Fibroblast of villous mesenchyme (primary cell): ENCODE measurements at places on chromosomes 7 and 10.
A peak's percentile ranks its signal among the peaks of the same experiment; 100 is the strongest.

DNA sequence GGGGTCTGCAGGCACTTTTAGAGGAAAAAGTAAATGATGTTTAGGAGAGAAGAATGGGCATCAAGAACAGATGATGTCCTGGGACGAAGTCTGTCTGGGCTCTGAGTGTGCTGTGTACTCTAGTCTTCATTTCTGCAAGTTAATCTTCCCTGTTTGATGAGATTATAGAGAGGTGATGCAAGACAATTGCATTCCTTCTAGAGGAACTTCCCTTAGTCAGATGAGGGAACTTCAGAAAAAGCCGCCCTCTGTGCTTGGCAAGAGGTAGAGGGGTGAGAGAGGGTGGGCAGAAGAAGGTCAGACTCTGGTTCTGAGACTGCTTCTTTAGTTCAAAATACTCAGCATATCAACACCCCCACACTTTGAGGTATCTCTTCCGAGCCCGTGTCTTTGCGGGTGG lies 797.9 kb downstream of the LRMDA start:
- DNase-seq = no peak

- DNase-seq = no peak
Observed at GRCh38 chr10:127552446-127552845, 3.3 kb downstream of the NPS start.

GRCh38 chr10:117165538-117166417 lies 27.7 kb upstream of the VAX1 start:
- peak; percentile 32 for DNase-seq

DNA sequence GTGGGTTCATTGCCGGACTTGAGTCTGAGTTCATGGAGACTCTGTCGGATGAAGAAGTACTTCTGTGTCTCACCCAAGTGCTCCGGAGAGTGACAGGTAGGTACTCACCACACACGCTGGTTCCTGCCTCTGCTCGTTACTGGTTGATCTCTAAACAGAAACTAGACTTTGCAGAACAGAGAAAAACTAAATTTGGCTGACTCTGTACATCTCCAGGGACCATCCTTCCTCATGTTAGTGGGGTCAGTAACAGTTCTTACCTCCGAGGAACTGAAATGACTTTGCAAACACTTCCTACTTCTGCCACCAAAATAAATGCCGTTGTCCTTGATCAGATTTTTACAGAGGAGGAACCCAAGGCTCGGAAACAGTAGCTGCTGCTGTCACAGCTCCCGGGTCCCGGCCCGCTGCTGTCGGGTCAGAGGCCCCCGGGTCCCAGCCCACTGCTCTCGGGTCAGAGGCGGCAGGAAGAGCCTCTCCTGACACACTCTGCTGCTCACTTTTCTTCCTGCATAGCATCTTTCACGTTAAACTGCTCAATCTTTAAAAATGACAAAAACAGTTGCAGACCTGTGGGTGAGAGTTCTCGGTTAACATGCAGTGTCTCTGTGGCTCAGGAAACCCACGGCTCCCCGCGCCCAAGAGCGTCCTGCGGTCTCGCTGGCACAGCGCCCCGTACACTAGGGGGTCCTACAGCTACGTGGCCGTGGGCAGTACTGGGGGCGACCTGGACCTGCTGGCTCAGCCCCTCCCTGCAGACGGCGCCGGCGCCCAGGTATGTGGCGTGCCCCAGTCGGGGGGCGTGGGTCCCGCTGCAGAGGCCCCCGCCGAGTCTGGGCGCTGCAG lies 4.8 kb upstream of the MTG1 start:
- no peak for DNase-seq

- DNase-seq = no peak
Observed at GRCh38 chr10:87862679-87863052, 667 bp downstream of the KLLN start.

DNA sequence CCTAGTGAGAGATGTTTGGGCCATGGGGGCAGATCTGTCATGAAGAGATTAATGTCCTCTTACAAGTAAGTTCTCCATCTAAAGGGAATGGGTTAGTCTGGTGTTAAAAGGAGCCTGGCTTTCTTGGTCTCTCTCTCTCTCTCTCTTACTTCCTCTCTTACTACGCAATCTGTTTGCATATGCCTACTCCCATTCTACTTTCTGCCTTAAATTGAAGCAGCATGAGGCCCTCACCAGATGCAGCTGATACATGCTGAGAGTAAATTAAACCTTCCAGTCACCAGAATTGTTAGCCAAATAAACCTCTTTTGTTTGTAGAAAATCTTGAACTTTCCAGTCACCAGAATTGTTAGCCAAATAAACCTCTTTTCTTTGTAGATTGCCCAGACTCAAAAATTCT lies 884.1 kb downstream of the NRG3 start:
- DNase-seq = no peak

GRCh38 chr7:43692582-43693373 lies 36.5 kb downstream of the COA1 start:
- DNase-seq = no peak

GRCh38 chr10:37854626-37855025 lies 2.8 kb downstream of the ZNF248 start:
- DNase-seq = no peak

DNA sequence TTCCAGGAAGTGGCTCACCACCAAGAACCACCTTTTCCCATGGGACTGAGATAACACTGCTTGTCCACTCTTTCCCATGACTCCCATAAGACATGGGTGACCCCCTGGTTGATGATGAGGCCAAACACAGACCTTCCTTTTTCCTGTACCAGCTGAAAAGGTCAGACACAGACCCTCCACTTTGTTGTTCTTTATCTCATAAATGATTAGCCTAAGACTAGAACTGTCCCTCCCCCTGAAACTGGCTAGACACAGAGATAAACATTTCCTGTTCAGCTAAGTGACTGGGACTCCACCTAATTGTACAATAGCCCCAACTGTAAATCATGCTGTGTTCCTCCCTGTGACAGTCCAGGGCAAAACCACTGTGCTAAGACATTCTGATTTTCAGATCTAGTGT lies 8.2 kb upstream of the NRG3 start:
- no peak for DNase-seq

DNA sequence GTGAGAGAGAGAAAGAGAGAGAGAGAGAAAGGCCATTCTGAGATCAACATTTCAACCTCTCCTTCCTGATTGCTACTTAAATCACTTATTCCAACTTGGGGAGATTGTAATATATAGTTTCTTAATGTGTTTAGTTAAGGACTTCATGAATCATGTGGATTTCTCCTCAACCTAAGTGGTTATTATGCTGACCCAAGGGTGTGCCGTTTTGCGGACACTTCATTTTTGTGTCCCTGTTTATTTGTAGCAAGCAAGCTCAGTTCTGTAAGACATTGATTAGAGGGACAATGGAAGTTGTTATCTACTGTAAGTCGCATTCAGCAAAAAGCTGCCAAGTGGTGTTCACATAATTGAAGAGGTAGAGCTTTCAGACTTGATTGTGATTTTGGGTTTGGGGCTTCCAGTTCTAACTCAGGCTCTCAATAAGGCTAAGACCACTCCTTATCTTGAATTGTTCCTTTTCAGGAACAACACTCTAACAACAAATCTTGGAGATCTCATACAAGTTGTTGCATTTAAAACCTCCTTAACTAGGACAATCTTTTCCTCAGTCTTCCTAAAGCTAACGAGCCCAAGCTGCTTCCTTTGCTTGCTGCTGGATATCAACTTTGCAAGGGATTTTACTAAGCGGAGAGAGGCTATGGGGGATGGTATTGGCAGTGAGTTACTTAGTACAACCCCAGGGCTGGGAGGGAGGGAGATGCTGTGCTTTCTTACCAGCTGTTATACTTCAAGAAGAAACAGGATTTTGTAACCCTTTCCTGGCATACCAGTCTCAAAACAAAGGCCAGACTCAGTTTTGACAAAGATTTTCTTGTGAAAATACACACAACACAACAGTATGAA lies 19.8 kb upstream of the COL1A2 start:
- DNase-seq = peak; percentile 98

- DNase-seq = no peak
Observed at GRCh38 chr10:34081347-34081743, 733.8 kb downstream of the PARD3 start.

- DNase-seq = no peak
Observed at GRCh38 chr7:372932-373791, 83.2 kb downstream of the FOXL3 start.

DNA sequence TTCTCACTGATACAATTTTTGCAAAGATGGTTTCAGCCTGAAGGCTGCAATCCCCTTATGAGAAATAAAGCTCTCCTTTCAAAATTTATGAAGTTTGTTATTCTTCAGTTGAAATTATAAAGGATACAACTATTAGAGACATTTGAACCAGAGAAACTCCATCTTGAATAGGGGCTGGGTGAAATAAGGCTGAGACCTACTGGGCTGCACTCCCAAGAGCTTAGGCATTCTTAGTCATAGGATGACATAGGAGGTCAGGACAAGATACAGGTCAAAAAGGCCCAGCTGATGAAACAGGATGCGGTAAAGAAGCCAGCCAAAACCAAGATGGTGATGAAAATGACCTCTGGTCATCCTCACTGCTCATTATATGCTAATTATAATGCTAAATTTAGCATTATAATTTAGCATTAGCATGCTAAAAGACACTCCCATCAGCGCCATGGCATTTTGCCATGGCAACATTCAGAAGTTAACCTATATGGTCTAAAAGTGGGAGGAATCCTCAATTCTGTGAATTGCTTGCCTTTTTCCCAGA lies 22.4 kb upstream of the IFIT1B start:
- DNase-seq = peak; percentile 77

GRCh38 chr10:113487154-113487553 lies 65.7 kb upstream of the HABP2 start:
- DNase-seq = no peak

DNA sequence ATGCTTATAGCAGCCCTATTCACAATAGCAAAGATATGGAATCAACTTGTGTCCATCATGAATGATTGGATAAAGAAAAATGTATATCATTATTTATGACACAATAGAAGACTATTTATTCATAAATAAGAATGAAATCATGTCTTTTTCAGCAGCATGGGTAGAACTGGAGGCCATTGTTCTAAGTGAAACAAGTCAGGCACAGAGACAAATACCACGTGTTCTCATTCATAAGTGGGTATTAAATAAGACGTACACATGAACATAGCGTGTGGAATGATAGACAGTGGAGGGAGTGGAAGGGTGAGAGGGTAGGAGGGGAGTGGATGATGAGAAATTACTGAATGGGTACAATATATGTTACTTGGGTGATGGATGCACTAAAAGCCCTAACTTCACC lies 762.4 kb downstream of the REEP3 start:
- DNase-seq = no peak

- no peak for DNase-seq
Observed at GRCh38 chr10:32237644-32238345, 109.2 kb downstream of the EPC1 start.

DNA sequence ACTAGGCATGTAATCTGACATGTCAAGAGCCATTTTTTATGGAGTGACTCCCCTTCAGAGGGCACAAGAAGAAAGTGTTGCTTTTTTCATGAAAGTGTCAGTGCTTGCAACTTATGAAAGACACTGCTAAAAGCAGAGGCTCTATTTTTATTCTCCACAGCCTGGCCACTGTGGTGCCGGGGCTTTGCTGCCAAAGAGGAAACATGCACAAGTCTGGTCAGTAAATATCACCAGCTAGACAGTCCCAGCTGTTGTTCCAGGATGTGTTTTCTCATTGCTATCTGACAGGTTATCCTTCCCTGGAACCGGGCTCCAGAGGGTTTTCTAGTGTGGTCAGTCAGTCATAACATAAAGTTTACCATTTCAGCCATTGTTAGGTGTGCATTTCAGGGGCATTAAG lies 180.7 kb upstream of the PITRM1 start:
- DNase-seq = no peak

GRCh38 chr10:66784770-66785169 lies 141.1 kb upstream of the LRRTM3 start:
- no peak for DNase-seq

GRCh38 chr10:117892681-117893220 lies 154.0 kb downstream of the RAB11FIP2 start:
- DNase-seq = no peak

DNA sequence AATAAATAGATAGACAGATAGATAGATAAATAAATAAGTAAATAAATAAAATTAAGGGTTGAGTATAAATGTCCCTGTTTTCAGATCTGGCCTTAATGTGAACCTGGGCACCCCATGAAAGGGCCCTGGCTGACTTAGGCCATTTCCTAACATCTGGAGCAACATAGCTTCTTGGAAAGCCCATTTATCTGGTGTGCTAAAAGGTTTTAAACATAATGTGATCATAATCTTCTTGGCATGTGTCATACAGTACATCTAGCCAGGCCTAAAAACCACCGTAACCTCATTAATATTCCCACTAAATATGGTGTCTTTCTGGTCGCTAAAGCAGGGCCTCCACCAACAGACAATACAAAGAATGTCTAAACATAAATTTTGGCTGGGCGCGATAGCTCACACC lies 142.8 kb downstream of the BTAF1 start:
- no peak for DNase-seq

- DNase-seq = no peak
Observed at GRCh38 chr10:2456834-2457233, 610.5 kb upstream of the PFKP start.

GRCh38 chr7:41093141-41093540 lies 609.7 kb downstream of the INHBA start:
- DNase-seq = no peak

- DNase-seq = peak; percentile 68
Observed at GRCh38 chr7:81447351-81447952, 322.4 kb downstream of the HGF start.

GRCh38 chr7:116591202-116592040 lies 66.6 kb downstream of the CAV1 start:
- DNase-seq = peak; percentile 38

DNA sequence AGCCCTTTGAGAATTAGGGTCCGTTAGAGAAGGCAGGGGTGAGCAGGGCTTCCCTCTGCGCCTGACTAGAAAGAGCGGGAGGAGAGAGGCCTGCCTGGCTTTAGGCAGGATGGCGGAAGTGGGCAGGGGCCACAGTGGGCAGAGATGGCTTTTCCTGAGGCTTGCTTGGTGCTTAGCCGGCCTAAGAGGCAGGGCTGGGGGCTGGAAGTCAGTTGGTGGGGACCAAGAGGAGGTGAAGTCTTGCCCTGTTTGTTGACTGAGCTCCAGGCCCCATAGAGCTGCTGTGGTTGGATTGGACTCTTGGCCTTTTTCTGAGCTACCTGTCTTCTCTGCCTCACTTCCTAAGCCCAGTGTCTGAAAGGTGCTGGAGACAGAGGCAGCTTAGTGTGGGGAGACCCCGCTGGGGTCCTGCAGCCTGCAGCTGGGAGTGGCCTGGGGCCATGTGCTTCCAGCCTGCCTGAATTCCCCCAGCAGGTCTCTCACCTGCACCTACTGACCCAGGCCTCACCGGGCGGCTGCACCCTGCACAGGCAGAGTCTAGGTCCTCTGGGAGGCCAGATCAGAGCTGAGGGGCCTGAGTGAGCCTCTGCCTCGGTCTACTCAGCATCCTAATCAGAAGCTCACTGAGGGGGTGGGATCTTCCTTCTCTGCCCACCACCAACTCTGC lies 4.8 kb downstream of the FAM241B start:
- no peak for DNase-seq
